ENCODE measurements at places on chromosomes 6 and 20.
A peak's percentile ranks its signal among the peaks of the same experiment; 100 is the strongest.

GRCh38 chr20:60483371-60483770, 525.1 kb downstream of the CDH26 start:
- no peak for DNase-seq

DNA sequence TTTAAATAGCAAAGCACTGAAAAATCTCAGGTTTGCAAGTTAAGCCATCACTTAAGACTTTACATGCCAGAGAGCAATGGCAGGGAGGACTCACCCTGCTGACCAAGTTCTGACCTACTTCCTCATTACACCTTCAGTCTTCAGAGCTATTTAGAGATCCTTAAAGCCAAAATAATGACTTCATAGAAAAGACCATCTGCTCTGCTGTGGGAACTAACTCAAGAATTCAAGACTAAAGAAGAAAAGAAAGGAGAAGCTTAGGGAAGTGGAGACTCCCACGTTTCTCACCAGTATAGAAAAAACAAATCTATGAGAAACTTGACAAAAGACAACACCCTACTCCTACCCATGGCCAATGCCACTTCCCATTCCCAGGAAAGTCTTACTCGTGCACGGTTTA, 28.6 kb downstream of the XPO5 start:
- DNase-seq, result no peak

DNA sequence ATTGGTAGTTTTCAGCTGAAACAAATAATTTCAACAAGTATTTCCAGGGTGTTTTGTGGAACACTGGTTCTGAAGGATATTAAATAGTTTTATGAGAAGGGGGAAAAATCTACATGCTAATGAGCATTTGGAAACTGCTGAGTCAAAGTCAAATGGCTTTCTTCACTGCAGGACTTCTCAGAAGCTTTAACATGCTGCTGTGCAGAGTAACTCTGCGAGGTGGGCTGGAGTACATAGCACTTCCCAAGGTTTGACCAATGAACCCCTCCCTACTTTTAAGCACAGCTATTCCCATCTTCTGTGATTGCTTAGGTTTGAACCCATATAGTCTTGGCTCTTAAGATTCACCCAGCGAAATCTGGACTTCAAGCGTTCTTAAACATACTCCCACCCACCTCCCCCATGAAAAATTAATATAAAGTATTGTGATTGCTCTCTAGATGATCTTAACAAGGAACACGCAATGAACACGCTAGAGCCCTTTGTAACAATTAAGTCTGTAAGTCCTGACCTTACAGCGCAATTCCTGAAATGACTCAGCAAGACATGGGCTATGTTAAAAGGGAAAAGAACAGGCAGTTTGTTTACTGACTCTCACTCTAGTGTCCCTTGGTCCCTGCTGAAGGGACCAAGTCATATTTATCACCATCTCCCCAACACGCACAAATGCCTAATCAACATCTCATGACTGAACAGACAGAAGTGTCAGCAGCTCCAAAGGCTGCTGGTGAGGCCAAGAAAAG, 105.2 kb downstream of the NFATC2 start:
- DNase-seq, result no peak

DNA sequence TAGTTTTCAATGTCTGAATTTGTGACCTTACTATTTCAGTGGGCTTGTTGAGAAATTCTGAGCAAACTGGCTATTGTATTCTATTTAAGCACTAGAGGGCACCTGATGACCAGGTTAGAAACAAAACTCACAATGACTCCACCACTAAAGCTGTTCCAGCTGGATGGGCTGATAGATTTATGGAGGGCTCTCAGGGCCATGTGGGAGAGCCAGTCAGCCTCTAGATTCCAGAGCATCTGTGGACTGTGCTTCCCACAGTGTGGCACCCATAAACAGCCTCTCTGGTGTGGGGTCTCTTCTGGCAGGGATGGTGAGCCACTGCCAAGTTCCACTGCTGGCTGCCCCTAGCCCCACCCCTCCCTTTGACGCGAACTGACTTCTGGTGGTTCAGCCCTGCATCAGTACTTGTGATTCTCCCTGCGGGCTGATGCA, 29.2 kb downstream of the C6orf58 start:
- peak; percentile 2 for DNase-seq

DNA sequence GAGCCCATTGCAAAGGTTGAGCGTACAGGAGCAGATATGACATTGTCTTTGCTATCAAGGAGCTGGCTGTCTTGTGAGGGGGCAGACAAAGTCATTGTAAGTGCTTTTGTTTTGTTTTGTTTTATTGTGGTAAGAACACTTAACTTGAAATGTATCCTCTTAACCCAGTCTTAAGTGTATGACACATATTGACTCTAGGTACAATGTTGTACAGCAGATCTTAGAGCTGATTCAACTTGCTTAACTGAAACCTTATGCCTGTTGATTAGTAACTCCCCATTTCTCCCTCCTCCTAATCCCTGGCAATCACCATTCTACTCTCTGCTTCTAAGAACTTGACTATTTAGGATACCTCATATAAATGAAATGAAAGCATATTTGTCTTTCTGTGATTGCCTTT, 429.0 kb downstream of the BMP2 start:
- no peak for DNase-seq

- DNase-seq, result peak; percentile 86
These were observed 222.1 kb downstream of the TMEM200A start for GRCh38 chr6:130587778-130588520.

DNA sequence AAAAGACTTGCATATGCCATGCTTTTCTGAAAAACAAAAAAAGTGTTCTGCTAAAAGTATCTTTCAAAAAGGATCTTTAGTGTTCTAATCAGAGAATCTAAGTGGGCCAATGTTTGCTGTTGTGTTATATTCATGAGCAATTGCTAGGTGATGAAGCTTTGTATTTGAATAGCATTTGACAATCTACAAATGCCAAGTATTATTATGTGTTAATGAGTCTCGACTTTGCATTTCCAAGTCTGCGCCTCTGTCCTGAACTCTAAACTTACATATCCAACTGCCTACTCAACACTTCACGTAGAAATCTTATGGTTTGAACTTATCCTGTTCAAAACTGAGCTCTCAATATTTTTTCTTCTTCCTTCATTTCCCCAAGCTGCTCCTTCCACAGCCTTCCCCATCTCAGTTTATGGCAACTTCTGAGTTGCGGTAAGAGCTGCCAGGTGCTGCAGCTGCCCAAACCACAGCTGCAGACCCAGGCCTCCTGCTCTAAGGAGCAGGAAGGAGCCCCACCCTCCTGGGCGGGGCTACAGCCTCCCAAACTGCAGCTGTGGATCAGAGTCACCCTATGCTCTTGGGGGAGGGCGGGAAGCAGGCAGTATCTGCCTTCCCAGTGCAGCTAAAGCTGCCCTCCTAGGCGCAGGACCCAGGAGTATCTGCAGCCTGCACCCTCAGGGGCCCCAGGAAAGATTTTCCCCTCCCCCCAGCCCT, 16.7 kb upstream of the MAK start:
- no peak for DNase-seq

GRCh38 chr6:53301801-53302537, 46.8 kb downstream of the ELOVL5 start:
- no peak for DNase-seq

DNA sequence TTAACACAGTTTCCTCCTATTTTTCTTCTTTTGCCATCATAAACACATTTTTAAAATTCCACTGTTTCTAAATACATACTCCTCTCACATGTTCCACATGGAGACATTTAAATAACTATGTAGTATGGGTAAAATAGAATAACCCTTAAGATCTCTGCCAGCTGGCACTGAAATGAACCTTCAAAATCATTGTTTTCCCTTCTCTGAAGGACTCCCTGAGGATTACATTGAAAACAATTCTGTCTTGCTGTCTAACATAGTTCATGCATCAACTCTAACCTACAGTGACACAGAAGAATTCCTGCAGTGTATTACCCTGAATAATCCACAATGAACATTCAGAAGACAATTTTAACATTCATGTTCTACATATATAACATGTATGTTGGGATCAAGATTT, 1361.8 kb upstream of the CITED2 start:
- no peak for DNase-seq

- peak; percentile 99 for DNase-seq
These were observed 208.8 kb downstream of the ARHGAP18 start for GRCh38 chr6:129500958-129501739.

- no peak for DNase-seq
These were observed 300.2 kb downstream of the THBS2 start for GRCh38 chr6:168953461-168953860.

GRCh38 chr6:39396854-39397253, 74.4 kb upstream of the KCNK16 start:
- DNase-seq, result no peak

DNA sequence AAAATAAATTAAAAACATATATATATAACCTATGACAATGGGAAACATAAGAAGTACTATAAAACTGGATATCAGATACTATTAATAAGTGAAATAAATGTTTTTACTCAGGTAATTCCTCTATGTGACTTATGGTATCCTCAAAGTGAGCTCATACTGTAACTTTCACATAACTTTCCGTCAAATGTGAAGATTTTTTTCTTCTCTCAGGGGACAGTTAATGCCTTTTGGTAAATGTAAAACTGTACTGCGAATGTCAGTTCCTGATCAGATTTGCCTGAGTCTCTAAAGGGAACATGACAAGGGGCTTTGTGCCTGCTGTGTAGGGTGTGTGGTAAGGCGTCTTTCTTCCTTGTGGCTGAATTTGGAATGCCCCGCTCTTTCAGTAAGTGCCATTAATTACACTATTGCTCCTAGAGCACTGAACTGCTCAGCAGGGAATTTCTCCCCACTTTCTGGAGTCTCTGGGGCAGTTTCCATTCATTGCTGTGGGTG, 271.8 kb downstream of the PRL start:
- no peak for DNase-seq

GRCh38 chr6:109073344-109074132, 21.1 kb downstream of the SESN1 start:
- DNase-seq, result no peak

DNA sequence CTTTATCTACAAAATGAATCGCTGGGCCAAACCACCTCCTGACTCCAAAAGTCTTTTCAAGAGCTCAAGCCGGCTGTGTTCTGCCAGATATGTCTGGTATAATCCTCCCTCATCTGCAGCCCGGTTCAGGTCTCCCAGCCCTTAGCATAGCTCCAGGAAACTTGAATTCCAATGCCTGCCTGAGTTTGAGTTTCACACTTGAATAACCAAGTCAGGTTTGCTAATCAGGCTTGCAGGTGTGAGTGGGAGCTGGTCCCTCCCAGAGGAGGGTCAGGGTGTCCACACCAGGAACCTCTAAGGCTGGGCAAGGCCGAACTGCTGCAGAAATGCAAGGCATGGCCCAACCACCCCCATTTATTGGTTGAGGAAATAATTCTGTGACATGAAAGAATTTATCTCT, 96.6 kb downstream of the TMEM242 start:
- DNase-seq, result no peak

DNA sequence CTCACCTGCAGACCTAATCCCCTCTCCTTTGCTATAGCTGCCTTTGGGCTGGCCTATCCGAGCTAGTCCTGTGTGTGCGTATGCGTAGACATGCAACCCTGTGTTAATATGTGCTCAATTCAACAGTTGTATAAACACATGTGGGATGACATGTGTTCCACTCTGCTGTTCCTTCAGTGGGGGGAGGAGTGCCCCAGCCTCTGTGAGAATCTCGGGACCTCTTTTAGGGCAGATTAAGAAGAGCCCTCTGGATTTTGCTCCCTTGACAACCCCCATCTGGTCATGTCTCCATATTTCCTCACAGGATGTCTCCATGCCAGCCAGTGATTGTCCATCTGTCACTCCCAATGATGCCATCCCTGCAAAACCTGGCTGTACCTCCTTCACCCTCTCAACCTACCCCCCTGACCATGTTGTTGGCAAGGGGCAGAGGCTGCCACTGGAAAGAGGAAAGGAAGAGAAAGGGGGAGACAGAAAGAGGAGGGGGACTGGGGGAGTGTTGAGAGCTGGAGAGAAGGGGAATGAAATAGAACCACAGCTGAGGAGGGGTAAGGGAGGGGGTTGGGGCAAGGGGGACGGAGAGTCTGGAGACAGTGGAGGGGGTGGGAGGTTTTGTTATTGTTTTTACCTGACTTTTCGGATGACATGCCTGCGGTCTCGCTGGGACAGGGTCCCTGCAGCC, 417 bp downstream of the PRRT1 start:
- DNase-seq, result no peak

DNA sequence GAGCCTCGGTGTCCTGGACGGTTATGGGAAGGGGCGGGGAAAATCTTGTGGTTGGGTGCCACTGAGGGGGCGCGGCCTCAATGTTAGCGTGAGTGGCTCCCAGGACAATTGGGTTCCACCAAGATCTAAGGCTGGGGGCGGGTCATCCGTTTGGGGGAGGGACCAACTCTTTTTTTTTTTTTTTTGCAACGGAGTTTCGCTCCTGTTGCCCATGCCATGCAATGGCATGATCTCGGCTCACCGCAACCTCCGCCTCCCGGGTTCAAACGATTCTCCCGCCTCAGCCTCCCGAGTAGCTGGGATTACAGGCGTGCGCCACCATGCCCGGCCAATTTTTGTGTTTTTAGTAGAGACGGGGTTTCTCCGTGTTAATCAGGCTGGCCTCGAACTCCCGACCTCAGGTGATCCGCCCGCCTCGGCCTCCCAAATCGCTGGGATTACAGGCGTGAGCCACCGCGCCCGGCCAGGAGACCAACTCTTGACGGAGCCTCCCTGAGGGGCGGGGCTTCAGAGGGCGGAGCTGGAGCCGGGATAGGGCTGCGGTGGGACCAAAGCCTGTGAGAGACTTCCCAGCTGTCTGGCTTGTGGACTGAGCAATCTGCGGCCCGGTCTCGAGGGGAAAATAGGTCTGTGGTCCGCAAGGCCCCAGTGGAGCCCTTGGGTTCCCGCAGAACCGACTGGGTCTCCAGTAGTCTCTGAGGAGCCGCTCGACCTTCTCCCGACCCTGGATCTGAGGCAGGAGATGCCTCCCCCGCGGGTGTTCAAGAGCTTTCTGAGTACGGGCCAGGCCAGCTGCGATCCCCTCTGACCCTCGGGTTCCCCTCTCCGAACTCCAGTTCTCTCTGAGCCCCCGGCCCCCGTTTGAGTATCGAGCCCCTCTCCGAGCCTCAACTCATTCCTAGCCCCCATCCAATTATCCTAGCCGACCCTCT, 1.1 kb downstream of the SPAG4 start:
- no peak for DNase-seq

GRCh38 chr6:15596186-15596896, 66.5 kb downstream of the DTNBP1 start:
- DNase-seq, result no peak

DNA sequence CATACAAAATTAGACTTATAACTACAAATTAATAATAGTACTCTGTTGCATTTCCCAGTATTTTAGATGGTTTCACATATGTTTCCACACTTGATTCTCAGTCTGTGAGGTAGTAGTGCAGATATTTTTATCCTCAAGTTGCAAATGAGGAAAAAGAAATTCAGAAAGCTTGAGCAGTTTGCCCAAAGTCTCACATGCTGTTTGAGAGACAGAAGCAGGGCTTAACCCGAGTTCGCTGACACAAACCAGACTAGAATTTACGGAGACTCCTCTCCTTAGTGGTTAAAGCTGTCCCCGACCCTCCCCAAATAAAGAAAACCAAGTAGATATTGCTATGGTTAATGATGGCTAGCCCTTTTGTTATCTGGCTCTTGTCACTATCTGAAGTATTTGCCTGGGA, 126.2 kb downstream of the TIAM2 start:
- no peak for DNase-seq

All from non-pigmented ciliary epithelial cell (primary cell).